Activated T-cell treated with anti-CD3 and anti-CD28 coated beads, Interleukin-2, amount 50 U/mL, for 24 hours (primary cell): ENCODE measurements at places on chromosomes 3 and 15.

GRCh38 chr3:39668420-39668819, 141.0 kb upstream of the MYRIP start:
- no peak for DNase-seq

DNA sequence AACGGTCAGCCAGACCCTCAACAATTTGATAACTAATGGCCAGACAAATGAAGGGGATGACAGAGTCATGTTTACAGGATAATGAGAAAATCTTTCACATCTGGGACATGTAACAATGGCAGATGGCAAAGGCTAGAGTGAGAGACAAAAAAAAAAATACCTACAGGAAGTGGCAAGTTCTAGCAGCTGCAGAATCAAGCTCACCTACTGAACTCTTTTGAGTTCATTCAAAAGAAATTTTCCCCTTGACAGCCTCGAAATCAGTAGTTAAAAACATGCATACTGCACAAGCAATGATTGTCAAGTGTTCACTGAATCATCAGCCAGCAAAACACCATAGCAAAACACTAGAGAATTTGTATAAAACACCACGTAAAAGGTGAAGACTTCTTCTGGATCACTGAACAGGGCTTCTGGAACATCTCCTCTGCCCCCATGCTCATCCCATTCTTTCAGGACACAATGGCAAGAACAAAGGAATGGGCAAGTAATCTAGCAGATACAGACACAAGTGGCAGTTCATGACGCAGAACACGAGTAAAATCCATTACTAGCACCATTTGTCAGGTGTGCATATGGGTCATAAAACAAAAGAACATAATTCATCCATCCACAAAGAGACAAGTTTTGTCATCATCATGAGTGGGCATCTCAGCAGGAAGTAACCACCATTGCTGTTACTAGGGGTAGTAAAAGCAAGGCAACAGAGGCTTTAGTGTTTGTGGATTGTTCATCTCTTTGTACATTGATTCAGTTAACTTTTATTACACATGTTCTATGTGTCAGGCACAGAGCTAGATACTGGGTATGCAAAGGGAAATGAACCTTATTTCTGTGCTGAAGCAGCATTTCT, 13.8 kb upstream of the KCNMB2 start:
- no peak for DNase-seq

DNA sequence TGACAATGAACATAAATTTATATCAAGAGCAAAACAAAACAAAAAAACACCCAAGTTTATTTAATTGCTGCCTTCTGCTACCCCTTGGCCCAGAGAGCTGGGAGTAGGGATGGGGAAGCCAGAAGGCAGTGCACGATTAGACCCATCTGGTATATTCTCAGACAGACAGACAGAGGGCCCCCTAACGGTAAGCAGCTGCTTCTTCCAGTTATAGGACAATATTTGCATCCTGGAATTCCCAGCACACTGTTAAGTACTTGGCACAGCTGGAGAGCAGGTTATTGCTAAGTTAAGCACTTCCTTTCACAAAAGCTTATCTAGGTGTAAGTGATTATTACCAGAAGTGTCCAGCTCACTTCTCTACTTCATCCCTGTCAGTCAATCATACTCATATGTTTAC, 39.3 kb downstream of the C2CD4B start:
- no peak for DNase-seq

- no peak for DNase-seq
These were observed 71.0 kb upstream of the ZBED2 start for GRCh38 chr3:111666041-111666735.

DNA sequence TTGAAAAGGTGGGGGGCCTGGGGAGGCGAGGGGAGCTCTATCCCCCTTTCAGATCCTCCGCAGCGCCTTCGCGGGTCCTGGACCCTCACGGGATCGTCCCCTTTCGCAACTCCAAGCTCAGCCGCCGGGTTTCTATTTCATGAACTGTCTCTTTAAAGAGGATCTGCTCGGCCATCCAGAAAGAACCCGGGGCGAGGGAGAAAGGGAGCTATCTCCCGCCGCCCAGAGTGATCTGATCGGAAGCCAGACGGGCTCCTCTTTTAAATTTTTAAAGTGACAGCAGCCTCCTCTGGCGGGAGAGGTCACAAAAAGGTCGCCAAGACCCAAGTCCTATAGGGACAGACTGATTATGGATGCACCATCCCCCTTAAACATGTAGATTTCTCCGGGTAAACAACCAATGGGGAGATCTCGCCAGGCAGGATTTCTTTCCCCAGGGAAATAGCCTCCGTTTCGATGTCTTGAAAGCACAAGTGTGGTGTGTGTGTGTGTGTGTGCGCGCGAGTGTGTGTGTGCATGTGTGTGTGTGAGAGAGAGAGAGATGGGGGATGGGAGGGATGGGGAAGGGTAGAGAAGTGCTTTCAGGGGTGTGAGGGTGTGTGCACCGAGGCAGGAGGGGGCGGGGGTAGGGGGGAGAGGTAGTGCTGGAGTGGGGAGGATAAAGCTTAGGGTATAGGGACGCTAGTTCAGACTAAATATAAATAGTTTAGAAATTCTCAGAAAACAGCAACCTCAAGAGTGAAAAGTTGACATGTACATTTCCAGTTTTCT, 516.1 kb downstream of the MECOM start:
- DNase-seq: peak; percentile 31

DNA sequence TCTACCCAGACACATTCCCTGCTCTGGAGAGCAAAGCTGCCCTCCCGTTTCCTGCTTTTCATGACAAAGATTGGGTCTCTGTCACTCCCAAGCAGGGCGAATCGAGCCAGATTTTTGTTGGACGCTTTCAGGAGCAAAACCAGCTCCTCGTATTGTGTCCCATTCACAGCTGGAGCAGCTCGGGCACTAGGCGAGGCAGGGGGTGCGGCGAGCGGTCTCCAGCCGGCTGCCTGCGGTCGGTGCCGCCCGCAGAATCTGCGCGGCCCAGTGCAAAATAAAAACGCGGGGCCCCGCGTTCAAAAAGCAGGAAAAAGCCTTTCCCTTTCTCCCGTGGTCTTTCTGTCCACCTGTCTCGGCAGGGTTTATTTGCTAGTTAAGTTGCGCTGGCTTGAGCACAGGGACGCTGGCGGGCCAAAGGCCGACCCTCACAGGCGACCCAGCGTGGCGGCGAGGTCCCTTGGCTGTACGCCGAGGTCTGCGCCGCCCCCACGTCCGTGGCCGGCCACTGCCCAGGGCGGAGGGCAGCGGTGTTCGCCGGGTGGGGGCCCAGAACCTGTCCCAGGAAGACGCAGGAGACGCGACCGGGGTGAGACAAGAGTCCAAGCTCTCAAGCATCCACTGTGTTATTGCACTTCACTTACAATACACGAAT, 71.2 kb downstream of the CYP19A1 start:
- no peak for DNase-seq

DNA sequence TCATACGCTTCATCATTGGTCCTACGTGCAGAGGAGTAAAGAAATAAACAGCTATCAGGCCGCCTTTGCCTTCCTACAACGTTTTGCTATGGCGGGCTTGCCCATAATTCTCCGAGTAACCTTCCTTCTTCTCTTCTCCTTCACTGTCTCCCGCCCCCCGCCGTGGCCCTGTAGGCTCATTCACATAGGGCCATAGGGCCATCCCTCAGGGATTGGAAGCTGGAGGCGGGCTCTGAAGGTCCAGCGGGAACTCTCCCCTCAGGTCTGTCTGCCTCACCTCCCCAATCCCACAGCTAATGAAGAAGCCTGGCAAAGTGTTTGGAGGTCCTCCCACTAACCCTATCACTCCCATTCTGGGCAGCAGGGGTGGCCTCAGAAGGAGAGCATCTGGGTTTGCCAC, 43.6 kb downstream of the SEMA5B start:
- DNase-seq: no peak

- DNase-seq: no peak
These were observed 19.5 kb upstream of the CXCR6 start for GRCh38 chr3:45923755-45924154.

- DNase-seq: no peak
These were observed 55.5 kb upstream of the CMTM7 start for GRCh38 chr3:32336113-32336498.

GRCh38 chr3:37855363-37855970, 6.2 kb upstream of the CTDSPL start:
- DNase-seq: peak; percentile 85

DNA sequence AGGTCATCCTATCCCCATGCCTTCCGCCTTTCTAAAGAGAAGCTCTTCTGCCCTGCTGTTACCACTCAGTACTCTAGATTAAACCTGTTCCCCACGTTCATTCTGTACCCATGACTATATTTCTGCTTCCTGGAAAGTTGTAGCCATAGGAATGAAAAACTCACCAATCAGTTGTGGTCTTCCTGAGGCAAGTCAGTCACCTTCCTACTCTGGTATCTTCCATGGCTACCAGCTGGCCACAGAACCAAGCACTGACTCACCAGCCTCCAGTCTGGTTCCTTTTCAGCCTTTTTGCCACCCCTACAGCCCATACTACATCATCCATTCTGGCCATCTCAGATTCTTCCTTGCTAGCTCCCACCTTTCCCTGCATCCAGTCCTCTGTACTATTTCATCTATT, 46.4 kb downstream of the TMEM44 start:
- no peak for DNase-seq
